CD8-positive, alpha-beta memory T cell (primary cell): ENCODE measurements at places on chromosomes 7 and 10.

GRCh38 chr10:132882069-132882951, 60.1 kb downstream of the CFAP46 start:
- DNase-seq: no peak

DNA sequence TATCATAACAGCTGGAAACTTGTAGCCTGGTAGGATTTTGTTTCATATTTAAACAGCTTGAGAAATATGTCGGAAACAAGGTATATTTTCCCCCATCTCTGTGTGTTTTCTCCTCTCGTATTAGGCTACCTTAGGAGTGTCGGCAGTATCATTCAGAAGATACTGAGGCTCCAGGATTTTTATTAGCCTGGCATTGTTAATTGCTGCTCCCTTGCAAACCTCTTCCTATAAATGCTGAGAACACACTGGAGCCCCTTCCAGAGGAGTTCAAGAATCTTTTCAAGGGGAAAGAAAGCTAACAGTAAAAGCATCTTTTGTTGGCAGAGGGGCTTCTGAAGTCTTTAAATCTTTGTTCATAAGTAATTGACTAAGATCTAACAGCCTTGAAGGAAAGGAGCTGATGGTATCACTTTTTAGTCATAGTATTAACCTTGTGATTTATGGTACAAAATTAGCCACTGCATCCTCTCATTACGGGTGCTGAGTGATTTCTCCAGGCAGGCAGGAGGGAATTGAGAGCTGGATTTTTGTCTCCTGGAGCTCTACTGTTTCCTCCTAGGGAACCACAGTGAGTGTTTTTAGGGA, 998.7 kb downstream of the LRMDA start:
- DNase-seq: no peak

- no peak for DNase-seq
Measured at GRCh38 chr10:116417821-116418220, 9.8 kb upstream of the PNLIPRP3 start.

GRCh38 chr10:4344492-4344994, 481.5 kb upstream of the AKR1E2 start:
- DNase-seq: no peak

DNA sequence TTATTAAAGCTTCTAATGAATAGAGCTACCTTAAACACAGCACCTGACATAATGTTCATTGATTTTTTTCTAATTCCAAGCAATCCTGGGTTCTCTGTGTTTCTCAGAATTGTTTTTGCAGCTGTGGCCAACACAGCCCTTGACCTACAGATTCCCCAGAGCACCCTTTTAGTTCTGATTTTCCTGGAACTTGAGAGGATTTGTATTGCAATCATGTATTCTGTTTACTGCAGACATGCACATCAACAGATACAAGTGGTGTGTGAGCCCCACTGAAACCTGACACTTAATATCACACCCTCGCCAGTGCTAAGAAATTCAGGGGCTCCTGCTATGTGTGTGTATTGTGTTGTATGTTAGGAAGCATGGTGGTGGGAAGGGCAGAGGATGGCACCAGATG, 344.2 kb upstream of the POM121L12 start:
- no peak for DNase-seq

DNA sequence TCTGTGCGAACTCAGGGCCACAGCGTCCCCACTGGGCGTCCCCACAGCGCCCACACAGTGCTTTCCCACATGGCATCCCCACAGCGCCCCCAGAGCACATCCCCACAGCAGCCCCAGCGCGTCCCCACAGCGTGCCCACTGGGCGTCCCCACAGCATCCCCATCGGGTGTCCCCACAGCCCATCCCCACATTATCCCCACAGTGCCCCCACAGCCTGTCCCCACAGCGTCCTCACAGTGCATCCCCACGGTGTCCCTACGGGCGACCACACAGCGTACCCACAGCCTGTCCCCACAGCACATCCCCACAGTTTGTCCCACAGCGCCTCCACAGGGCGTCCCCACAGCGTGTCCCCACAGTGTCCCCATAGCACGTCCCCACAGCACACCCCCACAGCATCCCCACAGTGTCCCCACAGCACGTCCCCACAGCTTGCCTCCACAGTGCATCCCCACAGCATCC, 131.6 kb downstream of the ACTR3B start:
- DNase-seq: no peak

- no peak for DNase-seq
Measured at GRCh38 chr7:94996369-94996768, 89.0 kb downstream of the PPP1R9A start.

DNA sequence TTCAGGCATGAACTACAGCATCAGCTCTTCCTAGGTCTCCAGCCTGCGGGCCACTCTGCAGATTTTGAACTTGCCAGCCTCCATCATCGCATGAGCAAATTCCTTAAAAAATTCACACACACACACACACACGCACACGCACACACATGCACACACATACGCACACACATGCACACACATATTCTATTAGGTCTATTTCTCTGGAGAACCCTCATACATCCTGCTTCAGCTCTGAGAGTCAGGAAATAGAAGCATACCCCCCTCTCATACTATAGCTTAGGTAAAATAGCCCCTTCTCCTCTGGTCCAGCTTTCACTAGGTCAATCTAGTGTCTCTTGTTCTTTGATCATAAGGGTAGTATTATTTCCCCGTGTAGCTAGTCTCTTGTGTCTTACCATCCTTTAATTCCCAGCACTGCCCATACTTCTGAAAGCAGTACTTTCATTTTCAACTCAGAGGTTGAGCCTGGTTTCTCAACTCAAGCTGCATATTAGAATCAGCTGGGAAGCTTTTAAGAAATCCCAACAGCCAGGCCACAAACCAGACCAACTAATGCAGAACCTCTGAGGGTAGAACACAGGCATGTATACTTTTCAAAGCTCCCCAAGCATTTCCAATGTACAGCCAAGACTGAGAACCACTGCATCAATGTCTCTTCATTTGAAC, 30.9 kb upstream of the ITGB8 start:
- DNase-seq: no peak

DNA sequence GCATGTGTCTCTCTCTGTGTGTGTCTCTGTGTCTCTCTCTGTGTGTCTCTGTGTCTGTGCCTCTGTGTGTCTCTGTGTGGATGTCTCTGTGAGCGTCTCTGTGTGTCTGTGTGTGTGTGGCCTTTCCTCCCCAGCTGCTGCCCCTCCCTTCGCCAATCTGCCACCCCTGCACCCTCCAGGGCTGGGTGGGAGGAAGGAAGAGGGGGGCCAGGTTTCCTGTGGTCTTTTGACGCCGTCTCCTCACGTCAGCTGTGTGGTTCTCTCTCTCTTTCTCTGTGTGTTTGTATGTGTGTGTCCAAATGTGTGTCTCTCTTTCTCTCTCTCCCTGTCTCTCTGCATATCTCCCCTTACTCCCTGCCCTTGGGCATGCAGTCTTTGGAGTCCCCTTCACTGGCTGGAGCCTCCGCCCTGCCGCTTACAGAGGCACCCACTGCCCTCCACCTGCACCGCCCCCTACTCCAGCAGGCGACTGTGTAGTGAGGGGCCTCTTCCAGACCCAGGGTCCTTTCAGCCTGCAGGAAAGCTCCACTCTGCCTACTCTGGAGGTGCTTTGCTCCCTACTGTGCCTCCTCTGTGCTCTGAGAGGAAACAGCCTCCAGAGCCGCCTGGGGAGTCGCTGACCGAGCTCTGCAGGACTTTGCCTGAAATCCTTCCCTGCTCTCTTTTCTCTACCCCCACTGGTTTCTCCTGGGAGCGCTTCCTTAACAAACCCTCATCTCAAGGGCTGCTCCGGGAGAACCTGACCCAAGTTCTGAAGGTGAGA, 44.2 kb upstream of the C10orf71 start:
- peak; percentile 25 for DNase-seq

GRCh38 chr7:79868010-79868409, 266.6 kb upstream of the GNAI1 start:
- DNase-seq: no peak

- DNase-seq: no peak
Measured at GRCh38 chr10:16968416-16969041, 151.3 kb upstream of the RSU1 start.

GRCh38 chr7:157408258-157409101, 71.7 kb downstream of the DNAJB6 start:
- DNase-seq: no peak

GRCh38 chr7:17660116-17660515, 280.2 kb downstream of the SNX13 start:
- DNase-seq: no peak

DNA sequence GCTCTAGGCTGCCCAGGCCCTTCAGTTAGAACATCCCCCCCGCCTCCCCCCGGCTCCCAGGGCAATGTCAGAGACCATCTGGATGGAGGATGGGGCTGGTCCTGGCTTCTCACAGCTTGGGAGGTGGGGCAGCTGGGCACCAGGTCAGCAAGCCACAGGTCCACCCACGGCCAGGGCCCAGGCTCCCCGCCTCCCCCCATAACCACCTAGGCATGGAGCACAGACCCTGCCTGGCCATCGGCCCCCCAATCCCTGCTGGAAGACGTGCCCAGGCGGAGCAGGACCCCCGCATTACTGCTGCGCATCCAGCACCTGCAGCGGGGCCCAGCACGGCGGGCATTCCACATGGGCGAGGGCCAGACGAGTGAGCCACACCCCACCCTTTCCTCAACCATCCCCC, 169.6 kb downstream of the ELFN1 start:
- no peak for DNase-seq

DNA sequence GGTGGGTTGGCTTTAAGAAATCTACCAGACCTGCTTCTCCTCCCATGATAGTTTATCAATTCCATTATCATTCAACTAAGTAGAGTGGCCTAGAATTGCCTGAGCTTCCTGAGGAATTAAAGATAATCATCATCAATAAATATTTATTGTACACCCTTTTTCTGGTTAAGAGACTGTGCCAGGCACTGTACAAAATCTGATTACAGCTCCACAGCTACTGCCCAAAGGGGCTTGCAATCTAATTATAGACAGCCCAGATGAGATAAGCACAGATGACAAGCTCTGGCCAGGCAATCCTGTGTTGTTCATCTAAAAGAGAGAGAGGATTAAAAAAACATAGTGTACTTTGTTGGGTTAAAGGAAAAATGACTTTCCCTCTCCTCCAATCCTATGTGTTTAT, 586.4 kb downstream of the GATA3 start:
- DNase-seq: no peak

DNA sequence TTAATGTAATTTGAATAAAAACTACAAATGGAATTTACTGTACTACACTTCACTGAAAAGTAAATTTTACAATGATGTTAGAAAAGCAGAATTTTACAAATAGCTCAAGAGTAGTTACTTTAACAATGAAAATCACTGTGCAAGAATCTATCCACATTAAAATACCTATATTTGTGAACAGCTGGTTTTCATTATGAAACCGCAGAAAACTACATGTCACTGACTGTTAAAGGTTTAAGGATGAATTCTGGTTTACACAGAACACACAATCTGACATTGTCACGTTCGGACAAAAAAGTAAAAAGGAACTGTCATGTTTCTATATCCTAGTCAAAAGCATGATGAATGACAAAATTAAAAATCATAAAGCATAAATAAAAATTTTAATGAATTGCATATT, 415.3 kb upstream of the PRKCQ start:
- no peak for DNase-seq

DNA sequence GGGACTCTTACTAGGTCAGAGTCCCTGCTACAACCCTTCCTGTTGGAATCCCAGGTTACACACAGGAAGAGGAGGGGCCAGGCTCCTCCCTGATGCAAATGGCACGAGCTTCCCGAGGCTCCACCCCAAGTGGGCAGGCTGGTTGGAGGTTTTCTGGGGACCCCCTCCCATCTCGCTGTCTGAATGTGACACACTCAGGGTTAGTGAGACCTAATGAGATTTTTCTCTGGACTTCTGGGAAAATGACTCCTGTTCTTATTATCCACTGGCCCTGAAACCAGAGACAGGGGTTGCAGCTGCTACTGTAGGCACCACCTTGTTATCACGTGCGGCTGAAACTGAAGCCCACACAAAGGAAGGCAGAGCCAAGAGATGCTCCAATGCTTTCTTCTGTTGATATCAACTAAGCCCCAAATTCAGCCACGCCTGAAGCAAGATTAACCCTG, 103.3 kb downstream of the FAM107B start:
- no peak for DNase-seq

DNA sequence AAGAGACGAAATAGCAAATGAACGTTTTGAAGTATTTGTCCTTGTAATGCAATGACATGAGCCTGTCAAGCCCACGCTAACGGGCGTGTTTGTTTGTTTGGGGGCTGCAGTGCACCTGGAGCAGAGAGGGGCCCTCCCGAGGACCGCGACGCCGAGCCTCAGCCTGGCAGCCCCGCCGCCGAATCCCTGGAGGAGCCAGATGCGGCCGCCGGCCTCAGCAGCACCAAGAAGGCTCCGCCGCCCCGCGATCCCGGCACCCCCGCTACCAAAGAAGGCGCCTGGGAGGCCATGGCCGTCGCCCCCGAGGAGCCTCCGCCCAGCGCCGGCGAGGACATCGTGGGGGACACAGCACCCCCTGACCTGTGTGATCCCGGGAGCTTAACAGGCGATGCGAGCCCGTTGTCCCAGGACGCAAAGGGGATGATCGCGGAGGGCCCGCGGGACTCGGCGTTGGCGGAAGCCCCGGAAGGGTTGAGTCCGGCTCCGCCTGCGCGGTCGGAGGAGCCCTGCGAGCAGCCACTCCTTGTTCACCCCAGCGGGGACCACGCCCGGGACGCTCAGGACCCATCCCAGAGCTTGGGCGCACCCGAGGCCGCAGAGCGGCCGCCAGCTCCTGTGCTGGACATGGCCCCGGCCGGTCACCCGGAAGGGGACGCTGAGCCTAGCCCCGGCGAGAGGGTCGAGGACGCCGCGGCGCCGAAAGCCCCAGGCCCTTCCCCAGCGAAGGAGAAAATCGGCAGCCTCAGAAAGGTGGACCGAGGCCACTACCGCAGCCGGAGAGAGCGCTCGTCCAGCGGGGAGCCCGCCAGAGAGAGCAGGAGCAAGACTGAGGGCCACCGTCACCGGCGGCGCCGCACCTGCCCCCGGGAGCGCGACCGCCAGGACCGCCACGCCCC, 118.5 kb downstream of the CYTH3 start:
- DNase-seq: no peak

GRCh38 chr7:133545618-133546017, 292.7 kb downstream of the EXOC4 start:
- DNase-seq: no peak

DNA sequence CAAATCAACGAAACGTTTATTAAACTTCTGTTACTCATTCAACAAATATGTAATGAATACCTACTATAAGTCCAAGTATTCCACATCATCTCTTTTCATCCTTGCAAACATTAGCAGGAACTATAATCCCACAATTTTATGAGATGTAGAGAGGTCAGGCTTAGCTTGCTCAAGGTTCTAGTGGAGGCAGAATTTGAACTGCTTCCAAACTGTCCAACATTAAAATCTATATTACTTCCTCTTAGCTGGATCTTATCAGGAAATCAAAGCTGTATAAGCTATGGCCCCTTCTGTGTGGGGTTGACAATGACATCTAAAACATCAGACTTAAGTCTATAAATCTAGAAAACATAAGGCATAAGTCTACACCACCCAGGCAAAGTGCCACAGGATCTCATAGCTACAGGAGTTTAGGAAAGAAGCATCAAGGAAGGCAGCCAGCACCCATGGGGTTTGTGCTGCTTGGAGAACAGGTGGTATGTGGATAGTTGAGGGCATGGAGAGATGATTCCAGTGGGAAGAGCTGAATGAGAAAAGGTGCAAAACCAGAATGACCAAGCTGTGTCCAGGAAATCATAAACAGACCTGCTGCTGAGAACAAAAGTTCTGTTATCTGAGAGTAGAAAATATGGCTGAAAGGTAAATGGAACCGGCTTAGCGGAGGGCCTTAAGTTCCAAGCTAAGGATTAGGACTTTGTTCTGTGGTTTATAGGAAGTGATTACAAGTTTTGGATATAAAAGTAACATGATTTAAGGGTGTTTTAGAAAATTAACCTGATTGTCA, 34.5 kb downstream of the PAPSS2 start:
- no peak for DNase-seq

- DNase-seq: no peak
Measured at GRCh38 chr7:117269886-117270285, 53.0 kb downstream of the WNT2 start.

- no peak for DNase-seq
Measured at GRCh38 chr7:37068902-37069301, 344.6 kb upstream of the AOAH start.
